Kidney tubule cell (primary cell): ENCODE measurements at places on chromosomes 4 and X.

DNA sequence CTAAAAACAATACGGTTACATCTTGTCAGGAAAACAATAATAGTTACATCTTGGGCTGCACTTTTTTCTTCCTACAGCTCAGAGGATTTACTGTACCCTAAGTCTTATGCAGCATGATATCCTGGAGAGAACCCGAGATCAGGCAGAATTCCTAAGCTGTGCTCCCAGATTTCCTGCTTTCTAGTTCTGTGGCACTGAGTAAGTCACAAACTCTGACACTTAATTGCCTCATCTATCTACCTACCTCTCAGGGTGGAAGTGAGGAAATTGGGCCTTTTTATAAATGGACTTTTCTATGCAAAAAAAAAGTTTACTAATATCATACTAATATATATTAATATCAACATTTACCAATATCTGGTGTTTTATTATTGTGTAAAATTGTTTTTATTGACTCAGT, 438.5 kb downstream of the INPP4B start:
- DNase-seq = peak; percentile 39

DNA sequence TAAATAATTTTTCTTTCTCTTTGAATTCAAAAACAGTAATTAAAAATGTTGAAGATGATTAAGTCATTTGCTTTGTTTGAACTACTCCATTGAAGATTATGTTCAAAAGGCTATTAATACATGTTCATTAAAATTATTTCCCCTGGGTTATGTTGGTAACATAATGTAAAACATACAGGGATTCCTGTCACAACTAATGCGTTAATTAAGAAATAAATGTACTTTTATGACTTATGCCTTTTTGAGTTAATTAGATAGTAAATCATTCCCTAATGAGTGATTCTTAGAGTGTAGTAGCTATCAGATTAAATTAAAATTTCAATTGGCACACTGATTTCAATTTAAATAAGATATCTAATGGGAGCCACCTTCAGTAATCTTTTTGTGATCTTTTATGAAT, 549.1 kb downstream of the ANKRD50 start:
- DNase-seq = no peak

- peak; percentile 38 for DNase-seq
These were observed 244.6 kb upstream of the BOD1L1 start for GRCh38 chr4:13872155-13872554.

DNA sequence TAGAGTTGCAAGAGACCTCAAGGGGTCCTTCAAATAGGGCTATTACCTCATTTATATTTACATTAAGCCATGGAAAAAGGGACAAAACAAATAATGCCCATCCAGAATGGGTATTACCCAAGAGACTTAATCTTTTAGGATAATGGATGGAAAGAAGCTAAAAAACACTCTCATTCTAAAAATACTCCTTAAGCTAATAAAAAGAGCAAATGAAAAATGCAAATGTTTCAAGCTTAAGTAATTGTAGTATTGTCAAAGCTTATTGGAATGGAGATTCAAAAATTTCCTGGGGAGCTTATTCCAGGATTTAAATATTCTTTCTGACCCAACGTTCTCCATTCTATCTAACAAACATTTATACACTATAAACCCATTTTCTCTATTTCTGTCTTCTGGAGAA, 107.8 kb upstream of the SPIN4 start:
- DNase-seq = no peak

- no peak for DNase-seq
These were observed 7.4 kb downstream of the APOO start for GRCh38 chrX:23900220-23900797.

DNA sequence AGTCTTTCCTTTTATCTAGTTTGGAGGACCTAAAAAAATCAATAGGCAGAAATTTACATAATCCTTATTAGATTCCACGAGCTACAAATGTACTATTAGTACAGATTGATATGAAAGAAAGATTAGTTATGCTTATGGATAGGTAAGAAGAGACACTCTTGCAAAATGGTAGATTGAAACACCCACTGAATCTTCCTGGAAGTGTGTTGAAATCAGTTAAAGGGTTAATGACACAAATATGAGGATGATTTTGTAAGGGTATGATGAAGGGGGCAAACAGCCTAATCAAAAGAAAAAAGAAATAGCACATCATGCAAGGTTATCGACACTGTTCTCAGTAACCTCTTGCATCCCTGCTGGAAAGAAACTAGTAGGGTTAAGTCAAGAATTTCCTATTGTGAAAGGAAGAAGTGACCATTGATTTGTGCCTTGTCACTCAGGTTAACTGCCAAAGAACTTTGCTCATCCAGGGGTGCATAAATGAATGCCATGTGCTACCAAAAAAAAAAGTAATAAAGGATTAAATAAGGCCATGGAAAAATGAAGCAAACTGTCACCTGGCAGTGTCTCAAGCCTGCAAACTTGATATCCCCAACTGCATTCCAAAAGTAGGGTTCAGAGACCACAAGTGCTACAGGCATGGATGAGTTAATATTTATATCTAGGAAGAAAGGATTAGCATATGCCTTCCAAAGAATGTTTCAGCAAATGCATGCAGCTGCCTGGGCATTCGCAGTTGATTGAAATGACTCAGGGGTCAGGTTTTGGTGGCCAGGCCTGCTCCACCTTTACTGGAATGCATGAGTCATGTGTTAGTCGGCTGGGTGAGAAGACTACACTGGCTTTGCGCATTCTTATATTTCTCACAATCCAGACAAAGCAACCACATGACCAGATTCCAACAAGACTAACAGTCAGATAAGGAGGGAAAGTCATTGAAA, 78.3 kb upstream of the ATXN3L start:
- DNase-seq = peak; percentile 100

GRCh38 chr4:76035799-76036380, at the start of gene CXCL11:
Gene CXCL11, minus strand, starts transcription at chr4:76036070. Its CDS starts 83 bp downstream, at chr4:76035987.
- peak; percentile 38 for DNase-seq

DNA sequence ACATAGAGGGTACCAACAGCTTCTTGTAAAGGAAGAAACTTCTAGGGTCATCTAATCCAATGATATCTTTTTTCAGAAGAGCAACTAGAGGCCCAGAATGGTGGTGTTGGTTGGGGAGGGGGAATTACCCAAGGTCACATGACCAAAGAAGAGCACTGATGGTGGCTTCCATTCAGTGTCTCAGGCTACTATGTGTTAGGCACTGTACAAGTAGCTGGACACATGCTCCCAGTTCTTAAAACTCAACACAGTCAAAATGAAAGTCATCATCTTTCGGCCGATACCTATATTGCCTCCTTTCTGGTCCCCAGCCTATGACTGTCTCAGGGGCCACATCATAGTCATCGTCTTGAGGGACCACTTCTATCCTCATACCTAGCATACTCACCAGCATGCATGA, 88.1 kb downstream of the ARHGAP6 start:
- DNase-seq = no peak

GRCh38 chr4:21451032-21451431, 497.5 kb downstream of the KCNIP4 start:
- DNase-seq = peak; percentile 97

GRCh38 chr4:23171976-23172375, 479.2 kb downstream of the GBA3 start:
- peak; percentile 23 for DNase-seq

GRCh38 chr4:71210823-71211222, 128.0 kb upstream of the SLC4A4 start:
- DNase-seq = no peak

DNA sequence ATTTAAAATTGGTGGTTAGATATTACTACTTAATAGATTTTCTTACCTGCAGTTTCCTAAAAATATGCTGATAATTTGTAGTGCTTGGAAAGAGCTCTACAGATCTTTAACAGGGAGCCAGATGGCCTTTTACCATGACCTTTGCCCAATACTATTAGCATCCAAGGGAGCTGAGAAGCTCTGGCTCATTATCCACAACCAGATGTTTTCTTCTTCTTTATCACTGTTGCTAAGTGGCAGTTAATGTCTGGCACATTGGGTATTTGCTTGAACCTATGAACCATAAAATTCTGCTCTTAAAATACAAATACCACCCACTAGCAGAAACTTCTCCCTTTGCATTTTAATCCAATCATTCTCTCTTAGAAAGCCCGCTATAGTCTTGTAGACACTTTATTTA, 1480.3 kb downstream of the C4orf33 start:
- DNase-seq = no peak

DNA sequence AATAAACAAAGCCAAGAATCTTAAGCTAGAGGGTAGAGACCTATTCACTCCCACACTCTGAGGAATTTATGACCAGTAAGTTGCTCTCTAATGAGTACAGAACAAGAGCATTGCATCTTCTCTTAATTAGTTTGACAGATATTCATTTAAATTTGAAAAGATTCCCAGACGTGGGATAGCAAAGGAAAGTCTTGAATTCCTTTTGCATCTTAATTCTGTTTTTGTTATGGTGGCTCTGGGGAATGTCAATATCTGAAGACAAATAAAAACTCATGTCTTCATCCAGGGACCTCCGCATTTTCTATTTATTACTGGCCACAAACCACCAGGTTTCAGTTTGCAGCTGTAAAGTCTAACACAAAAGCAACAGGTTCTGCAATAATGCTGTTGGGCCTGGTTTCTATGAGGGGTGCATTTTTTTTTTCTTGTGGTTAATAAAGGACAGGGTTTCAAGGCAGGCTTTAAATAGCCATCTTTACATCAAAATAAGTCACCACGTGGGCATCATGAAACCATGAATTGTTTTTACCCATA, 172.3 kb downstream of the SHROOM3 start:
- no peak for DNase-seq

- DNase-seq = peak; percentile 14
These were observed 41.6 kb upstream of the UGDH start for GRCh38 chr4:39568805-39569204.

DNA sequence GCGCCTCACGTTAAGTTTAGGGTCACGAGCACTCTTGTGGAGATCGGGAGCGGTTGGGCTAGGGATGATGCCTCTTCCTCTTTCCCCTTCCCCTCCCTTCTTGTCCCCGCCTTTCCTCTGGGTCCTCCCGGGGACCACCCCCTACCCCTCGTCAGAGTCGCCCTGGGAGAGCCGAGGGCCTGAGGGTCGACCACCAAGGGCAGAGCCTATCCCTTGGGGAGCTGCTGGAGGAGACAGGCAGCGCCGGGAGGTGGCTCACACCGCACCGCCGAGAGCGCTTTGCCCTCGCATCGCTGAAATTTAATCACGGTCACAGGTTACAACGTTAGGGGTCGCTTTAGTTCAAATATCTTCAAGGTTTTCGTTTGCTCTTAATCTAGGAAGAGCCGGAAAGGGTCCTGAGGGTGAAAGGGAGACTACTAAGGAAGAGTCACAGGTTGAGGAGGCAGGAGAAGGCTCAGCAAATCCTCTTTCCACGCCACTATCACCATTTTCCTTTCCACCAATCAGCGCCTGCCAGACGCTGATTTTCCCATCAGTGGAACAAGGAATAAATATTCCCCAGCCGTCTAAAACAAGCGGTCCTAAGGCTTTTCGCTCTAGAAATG, 528 bp upstream of the SNCA start:
- peak; percentile 6 for DNase-seq

GRCh38 chrX:78124307-78124706, 15.1 kb downstream of the TAF9B start:
- DNase-seq = no peak

- no peak for DNase-seq
These were observed 48.2 kb downstream of the SPCS3 start for GRCh38 chr4:176367771-176368465.

DNA sequence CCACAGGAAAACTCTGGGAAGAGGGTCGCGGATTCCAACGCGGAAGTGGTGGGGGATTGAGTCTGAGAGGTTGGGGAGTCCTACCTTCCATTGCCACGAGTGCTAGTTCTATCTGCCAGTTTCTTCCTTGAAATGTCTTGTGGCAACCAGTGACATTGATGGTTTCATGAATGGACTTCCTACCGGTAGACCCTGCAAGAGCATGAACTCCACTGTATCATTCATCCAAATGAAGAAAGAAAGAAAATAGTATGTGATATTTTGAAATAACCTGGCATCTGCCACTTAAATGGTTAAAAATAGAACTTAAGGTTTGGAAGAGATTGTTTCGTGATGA, 1.1 kb upstream of the SLC10A7 start:
- DNase-seq = no peak

GRCh38 chr4:176539785-176540175, 220.0 kb downstream of the SPCS3 start:
- DNase-seq = no peak

- DNase-seq = no peak
These were observed 500.7 kb downstream of the ZNF674 start for GRCh38 chrX:46044486-46044885.

DNA sequence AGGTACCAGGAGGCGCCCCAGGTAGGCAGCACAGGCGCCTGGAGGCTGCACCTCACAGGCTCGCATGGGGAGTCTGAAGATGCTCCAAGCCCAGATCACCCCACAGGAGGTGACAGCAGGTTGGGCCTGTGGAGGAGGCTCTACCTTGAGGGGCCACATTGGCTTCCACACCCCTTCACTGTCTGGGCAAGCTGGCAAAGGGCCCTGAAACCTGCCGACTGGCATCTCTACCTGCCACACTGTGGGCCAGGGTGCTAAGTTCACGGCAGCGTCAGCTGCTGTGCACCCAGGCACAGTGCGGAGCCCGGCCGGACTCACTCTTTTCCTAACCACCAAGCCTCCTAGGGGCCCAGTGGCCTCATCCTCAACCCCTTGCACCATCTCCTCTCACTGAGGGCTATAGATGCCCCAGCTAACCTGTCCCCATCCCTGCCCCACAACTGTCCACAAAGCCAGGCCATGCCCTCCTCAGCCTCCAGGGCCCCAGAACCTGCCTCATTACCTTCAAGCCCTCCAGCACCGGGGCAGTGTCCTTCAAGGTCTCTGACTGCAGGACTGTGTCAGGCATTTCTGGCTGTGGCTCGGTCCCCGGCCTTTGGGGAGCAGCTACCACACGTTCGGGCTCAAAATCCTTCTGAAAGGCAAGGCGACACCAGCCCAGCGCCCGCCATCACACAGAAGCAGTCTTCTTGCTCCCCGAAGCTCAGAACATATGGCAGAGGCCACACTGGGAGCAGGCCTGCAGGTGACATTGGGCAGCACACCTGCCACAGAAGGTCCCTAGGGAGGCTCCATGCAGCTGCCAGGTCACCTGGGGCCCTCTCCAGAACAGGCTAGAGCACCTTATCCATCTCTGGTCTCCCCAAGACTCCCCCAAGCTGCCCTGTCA, 28.8 kb downstream of the FGFR3 start:
- DNase-seq = no peak
